ENCODE measurements at places on chromosomes 16 and 17.

DNA sequence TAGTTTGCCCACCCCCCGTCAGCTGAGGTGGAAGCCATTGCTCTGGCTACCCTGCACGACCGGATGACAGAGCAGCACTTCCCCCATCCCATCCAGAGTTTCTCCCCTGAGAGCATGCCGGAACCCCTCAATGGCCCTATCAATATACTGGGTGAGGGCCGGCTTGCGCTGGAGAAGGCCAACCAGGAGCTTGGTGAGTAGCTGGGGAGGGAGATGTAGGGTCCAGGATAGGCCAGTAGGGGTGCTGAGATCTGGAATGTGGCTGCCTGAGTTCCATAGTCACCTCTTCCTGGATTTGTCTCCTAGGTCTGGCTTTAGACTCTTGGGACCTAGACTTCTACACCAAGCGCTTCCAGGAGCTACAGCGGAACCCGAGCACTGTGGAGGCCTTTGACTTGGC, 6.4 kb downstream of the PFAS start:
- no peak for DNase-seq

- no peak for DNase-seq
Measured at GRCh38 chr17:8820311-8821010, 21.3 kb upstream of the MFSD6L start.

DNA sequence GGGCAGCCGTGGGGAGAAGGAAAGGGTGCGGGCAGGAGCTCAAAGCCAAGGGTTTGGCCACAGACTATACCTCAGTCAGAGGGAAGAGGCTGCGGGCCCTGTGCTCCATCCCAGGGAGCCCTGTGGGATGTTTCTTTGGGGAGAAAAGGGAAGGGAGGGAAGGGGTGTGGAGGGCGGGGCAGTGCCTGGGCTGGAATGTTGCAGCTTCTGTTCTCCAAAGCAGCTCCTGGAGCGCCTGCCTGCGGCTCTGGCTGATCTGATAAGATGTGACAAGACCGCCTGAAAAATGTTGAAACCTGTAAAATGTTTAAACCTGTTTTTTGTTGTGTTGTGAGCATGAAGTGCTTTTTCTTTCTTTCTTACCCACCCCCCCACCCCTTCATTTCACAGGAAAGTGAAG, 32.8 kb downstream of the WNT3 start:
- DNase-seq, result no peak

- no peak for DNase-seq
Measured at GRCh38 chr17:78237401-78238012, 6.1 kb downstream of the TMEM235 start.

DNA sequence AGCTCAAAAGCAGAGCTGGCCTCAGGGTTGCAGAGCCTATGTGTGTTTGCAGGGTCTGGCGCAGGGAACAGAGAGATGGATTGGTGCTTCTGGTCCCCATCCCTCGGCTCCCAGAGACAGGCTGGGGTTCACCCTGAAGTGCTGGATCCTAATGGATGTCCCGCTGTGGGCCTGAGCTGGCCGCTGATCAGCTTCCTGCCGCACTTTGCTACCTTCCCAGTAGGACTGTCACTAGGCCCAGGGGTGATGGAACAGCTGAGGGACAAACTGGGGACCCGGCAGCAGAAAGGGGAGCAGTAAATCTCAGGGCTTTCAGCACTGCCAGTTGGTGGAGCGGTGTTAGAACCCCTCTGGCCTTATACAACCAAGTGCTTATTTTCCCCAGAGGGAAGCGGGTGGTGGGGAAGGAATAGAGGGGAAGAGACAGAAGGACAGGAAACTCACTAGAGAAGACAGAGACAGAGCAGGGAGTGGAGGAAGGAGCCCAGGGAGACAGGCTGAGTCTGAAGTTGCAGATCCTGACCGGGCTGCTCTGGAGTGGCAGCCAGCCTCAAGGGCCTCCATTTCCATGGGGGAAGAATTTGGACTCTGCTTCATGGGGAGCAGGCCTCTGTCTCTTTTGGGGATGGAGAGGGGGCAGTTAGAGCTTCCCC, 78.6 kb downstream of the MRM1 start:
- DNase-seq, result no peak
